ENCODE measurements at places on chromosomes 12 and 14.

DNA sequence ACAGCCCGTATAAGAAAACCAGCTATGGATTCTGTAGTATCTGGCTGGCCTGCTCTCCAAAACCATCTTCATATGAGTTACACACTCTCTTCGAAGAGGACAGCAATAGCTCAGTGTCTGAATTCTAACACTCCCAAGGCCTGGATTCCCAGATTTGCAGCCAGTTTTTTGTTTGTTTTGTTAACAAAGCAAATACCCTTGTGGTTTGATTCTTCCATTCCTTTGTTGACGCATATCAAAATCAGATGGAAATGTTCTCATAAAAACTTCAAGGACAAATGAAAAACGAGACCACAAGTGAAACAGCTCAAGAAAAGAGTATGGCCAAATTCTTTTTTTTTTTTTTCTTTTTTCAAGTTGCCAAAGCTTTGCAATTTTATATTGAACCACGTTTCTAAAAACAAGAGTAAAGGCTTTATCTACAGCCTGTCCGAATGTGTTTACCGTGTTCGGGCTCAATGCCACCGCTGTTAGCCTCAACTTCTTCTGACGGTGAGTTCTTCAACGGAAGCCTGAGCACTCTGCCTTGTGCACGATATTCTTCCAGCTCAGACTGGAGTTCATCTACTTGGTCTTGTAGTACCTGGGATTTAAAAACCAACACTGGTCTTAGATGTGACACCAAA lies 67.5 kb downstream of the NIN start:
- DNase-seq, result no peak

- no peak for DNase-seq
These were observed 2.9 kb downstream of the BCL11B start for GRCh38 chr14:99268810-99269707.

DNA sequence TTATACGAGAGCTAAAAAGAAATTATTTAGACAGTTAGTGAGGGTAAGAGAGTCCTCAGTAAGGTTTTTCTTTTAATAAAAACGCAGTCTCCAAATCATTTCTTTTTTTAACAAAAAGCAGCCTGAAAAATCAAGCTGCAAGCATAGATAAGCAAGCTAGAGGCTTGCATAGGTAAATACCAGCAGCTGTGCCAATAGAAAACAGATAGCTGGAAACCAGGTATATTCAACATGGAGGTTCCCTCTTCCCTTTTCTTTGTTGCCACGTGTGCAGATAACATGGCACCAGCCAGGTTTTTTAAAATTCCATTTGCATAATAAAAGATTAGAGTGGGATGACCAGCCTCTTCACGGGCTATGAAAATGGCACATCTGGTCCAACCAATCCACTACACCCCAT lies 6.1 kb upstream of the PRKAB1 start:
- DNase-seq, result no peak

DNA sequence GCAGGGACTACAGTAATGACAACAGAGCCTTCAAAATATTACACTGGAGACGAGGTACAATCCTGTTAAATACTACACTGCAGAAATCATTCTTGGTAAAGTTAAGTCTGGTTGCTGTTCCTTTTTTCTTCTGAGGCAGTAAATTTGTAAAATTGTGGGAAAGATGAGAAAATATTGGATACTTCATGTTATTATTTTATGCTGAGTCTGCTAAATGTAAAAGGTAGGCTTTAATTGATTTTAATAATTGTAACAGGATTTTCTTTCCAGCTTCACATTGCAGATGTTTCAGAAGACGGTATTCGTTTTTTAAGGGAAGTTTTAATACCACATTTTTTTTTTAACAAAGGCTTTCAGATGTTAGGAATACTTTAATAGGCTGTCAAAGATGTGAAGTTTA lies 62.6 kb downstream of the WASHC4 start:
- no peak for DNase-seq

Data from activated CD4-positive, alpha-beta T cell treated with anti-CD3 and anti-CD28 coated beads, Interleukin-2, Interleukin-4, amounts not matched to agents 100 ng/mL and 50 ng/mL, durations not matched to agents 16 hours and 8 hours (primary cell).